ENCODE measurements at places on chromosomes 4 and X. TPM values are rescaled to one million over a fixed set of nuclear protein-coding genes. Genes with fewer than 3 reads are reported as not detected.

Gene ETDB
- not detected for total RNA-seq

Gene CITED1
- 10.4 TPM for total RNA-seq

Gene TMPRSS11B
- not detected for total RNA-seq

Gene RGS12
- 94.3 TPM for total RNA-seq

Gene IL21
- total RNA-seq, result not detected

Gene TNMD
- not detected for total RNA-seq

Data from dorsolateral prefrontal cortex (tissue), 122 donors.